ENCODE measurements at places on chromosomes 1 and 21.

GRCh38 chr1:117671781-117672501, 66.1 kb downstream of the TENT5C start:
- DNase-seq, result no peak

DNA sequence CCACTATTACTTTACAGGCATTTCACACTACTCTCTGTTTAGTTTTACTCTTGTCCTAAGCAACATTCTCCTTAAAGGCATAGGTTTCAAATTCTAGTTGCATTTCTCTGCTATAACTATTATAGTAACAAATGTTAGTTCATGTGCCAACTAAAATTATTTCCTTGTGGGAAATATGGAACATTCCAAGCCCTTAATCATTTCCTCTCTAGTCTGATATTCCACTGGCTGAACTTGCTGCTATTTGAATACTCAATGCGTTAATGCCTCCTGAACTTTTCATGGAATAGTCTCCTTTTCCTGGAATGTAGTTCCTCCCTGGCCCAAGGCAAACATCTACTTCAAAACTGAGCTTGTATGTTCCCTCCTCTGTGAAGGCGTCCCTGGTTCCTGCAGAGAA, 19.3 kb upstream of the TBX19 start:
- DNase-seq, result no peak

DNA sequence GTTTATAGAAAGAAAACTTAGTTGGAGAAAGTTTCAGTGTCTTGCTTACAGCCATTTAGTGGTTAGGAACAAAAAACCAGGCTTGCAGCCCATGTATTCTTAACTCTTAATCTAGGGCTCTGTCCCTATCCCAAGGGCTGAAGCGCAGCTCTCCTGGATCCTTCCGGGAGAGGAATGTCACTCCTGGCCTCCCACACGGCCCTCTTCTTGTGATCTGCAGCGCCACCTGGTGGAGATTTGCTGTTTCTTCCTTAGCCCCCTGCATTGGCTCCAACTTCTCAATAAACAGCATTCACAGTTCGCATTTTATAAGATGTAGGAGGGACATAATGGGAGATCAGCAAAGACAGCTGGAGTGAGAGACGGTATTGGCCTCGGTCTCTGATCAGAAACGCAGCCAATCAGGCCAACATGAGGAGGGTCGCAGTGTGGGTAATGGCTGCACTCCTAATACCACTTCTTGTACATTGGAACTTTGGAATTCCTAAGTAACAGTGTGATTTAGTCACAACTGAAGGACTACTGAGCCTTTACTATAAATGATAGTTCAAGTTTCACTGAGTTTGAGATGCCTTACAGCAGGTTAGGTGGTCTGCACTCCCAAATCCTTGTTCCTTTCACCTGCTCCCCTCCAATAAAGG, 283.4 kb downstream of the ASTN1 start:
- no peak for DNase-seq

- DNase-seq, result no peak
Measured at GRCh38 chr1:66290761-66291530, 243.0 kb upstream of the SGIP1 start.

DNA sequence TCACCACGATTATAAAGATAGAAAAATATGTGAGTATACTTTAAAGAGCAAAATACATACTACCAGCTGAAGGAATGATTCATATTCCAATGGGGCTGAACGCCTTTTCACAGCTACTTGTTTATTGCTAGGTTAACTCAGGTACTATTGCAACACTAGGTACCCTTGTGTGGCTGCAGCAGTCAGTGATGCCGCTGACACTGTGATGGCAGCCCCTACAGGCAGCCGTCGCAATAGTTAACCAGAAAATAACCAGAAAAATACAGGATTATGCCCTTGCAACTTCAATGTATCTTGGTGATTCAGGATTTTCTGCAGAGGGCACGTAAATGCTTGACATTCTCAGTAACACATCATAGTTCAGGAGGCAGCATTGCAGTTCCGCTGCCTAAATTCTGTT, 1.6 kb upstream of the MARK1 start:
- no peak for DNase-seq

GRCh38 chr1:102099916-102100315, 103.2 kb upstream of the OLFM3 start:
- no peak for DNase-seq

GRCh38 chr1:198156111-198156744, 570 bp upstream of the NEK7 start:
- no peak for DNase-seq

DNA sequence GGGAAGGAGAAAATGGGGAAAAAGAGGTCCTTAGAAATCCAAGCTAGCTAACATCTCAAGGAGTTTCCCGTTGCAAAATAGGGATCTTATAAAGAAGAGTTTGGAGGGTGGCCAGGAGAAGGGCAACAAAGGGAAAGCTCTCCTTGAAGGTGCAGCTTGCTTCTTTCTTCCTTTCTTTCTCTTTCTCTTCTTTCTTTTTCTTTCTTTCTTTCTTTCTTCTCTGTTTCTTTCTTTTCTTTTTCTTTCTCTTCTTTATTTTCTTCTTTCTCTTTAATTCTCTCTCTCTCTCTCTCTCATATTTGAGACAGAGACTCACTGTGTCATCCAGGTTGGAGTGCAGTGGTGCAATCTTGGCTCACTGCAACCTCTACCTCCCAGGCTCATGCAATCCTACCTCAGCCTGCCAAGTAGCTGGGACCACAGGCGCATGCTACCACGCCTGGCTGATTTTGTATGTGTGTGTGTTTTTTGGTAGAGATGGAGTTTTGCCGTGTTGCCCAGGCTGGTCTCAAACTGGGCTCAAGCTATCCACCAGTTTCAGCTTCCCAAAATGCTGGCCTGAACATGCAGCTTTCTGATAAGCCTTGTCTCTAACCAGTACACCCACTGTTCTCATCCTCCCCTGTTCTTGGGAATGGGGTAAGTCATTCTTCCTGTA, 44.4 kb downstream of the RNF11 start:
- DNase-seq, result no peak

GRCh38 chr1:231844986-231845502, 218.5 kb downstream of the DISC1 start:
- DNase-seq, result no peak

DNA sequence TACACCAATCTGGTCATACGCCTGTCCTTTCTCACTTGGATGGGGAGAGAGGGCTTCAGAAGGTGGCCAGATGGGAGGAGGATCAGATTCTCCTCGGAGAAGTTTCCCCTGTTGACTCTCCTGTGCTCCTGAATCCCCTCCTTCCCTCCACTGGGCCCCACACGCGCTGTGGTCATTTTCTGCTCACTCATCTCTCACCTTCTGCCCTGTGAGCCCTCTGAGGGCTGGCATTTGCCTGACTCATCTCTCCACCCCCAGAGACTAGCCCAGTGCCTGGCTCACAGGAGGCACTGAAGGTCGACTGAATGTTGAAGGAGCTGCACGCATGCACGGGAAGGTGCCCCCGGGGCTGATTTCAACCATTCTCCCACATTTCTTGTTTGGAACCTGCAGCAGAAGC, 14.2 kb downstream of the ABCA4 start:
- no peak for DNase-seq

GRCh38 chr21:45836268-45836655, 145.3 kb upstream of the COL6A1 start:
- no peak for DNase-seq

GRCh38 chr1:4681026-4681425, 26.6 kb downstream of the AJAP1 start:
- DNase-seq, result no peak

- no peak for DNase-seq
Measured at GRCh38 chr21:42734323-42734971, 81.0 kb downstream of the PDE9A start.

GRCh38 chr1:225866981-225867380, 15.2 kb downstream of the TMEM63A start:
- DNase-seq, result no peak

DNA sequence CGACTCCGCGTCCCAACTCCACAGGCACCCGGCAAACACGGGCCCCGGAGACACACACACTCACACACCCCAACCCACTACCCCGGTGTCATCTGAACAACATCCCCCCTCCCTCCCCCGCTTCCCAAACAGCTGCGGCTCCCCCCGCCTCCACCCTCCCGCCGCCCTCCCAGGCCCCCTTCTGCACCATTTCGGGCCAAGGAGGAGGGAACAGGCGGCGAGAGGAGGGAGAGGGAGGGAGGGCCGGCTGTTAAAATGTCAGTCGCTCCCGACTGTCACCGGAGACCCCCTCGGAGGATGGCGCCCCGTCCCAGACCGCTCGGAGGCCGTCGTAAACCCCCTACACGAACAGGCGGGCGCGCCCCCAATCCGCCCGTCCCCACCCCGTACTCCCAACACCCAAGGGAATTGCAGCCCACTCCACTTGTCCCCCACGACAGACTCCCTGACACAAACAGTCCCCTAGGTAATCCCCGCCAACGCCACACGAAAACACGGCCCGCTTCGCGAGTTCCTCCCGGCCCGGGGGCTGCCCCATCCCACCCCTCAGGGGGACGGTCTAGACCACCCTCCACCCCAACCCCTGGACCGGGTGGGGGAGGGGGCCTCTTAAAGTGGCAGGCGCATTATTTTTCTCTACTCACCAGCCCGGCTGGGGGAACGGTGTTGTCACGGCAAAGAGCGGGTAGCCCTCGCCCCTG, 583 bp downstream of the MEF2D start:
- peak; percentile 38 for DNase-seq

- DNase-seq, result no peak
Measured at GRCh38 chr1:236518322-236518721, 5.5 kb upstream of the LGALS8 start.

GRCh38 chr1:100959502-100960060, 63.7 kb downstream of the SLC30A7 start:
- no peak for DNase-seq

GRCh38 chr1:29133861-29134694, 10.4 kb upstream of the TMEM200B start:
- no peak for DNase-seq

GRCh38 chr1:167431909-167432650, 86.2 kb downstream of the CD247 start:
- no peak for DNase-seq
